ENCODE measurements at places on chromosomes 11 and 22.

DNA sequence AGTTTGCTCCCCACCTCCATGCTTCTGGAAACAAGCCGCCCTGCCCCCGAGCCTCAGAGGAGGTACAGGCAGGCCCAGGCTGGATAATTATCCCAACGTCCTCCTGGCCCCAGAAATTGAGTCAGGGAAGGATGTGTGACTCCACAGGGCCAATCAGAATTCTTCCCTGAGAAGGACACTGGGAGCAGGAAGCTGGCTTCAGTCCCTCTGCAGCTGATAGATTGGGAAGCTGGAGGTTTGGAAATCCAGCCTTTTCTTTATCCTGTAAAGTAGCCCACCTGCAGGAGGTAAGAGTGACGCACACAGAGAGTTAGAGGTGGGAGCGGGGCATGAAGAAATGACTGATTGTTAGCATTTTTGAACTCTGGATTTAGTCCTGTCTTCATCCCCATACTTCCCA lies 97.5 kb upstream of the CD82 start:
- no peak for DNase-seq

DNA sequence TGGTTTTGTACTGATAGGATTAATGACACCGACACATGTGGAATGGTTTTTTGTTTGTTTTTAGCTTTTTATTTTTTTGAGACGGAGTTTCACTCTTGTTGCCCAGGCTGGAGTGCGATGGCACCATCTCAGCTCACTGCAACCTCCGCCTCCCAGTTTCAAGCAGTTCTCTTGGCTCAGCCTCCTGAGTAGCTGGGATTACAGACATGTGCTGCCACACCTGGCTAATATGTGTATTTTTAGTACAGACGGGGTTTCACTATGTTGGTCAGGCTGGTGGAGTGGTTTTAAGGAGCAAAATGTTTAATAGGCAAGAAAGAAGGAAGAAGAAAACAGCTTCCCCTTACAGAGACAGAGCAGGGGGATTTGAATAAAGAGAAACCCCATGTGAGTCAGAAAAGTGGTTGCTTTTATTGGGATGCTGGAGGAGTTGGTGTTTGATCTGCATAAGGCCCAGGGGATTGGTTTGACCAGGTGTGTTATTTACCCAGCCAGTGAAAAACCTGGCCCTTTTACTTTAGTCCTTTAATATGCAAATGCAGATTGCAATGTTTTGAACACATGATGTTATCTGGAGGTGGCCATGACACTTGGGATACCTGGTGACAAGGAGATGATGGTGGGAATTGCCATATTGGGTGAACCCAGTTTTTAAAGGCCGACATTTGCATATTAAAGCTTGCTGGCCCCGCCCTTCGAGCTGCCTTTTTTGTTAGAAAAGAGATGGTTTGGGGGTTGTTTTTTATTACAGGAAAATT lies 24.3 kb downstream of the SUSD2 start:
- no peak for DNase-seq

DNA sequence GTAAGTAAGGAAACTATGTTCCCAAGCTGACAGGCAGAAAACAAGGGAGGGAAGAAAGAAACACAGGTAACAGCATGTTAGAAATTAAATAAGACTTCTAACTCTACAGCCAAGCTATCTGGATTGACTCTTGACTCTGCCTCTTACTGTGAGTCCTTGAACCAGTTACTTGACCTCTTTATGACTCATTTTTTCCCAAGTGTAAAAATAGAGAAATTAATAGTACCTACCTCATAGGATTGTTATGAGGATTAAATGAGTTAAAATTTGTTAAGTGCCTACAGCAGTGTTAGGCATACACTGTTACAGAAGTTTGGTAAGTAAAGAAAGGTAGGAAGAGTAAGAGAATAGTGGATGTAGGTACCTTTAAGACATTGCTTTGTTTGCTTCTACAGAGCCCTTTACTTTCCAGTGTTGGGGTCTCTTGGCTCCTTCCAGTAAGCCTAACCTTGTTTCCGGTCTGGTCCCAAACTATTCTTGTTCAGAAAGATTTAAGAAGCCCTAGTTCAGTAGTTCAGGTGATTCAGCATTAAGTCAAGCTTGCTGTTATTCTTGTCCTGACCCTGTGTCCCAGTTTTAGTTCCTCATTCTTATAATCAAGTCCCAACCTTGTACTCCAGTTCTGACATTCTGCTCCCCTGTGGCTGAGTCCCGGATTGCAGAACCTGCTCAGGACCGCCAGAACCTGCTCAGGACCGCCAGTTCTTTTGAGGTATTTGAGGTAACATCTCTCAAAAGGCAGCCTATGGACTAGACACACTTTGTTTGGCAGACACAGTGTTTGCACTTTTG lies 963.4 kb upstream of the CCDC90B start:
- no peak for DNase-seq

- no peak for DNase-seq
These were observed 47.6 kb downstream of the NECTIN1 start for GRCh38 chr11:119681361-119681910.

GRCh38 chr11:46480166-46480726 lies 88.7 kb upstream of the CHRM4 start:
- no peak for DNase-seq

DNA sequence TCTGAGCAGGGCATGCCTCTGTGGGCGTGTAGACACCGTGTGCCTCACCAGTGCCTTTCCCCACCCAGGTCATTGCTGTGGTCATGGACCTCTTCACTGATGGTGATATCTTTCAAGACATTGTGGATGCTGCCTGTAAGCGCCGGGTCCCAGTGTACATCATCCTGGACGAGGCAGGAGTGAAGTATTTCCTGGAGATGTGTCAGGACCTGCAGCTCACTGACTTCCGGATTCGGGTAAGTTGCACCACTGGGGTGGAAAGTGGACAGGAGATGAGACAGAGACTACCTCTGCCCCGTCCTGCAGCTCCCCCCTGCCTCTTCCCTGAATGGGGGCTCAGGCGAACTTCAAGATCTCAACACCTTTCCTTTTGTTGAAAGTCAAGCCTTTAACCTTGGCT lies 24.3 kb downstream of the FAM83F start:
- no peak for DNase-seq

Data from activated CD4-positive, alpha-beta T cell treated with anti-CD3 and anti-CD28 coated beads, Interleukin-2, Interleukin-4, amounts not matched to agents 100 ng/mL and 50 ng/mL, durations not matched to agents 16 hours and 8 hours (primary cell).